Activated CD4-positive, alpha-beta T cell treated with anti-CD3 and anti-CD28 coated beads, Interleukin-2, amount 50 U/mL, for 24 hours (primary cell): ENCODE measurements at places on chromosomes 1 and 21.

- DNase-seq, result no peak
Measured at GRCh38 chr1:175763797-175764196, 20.4 kb upstream of the TNR start.

DNA sequence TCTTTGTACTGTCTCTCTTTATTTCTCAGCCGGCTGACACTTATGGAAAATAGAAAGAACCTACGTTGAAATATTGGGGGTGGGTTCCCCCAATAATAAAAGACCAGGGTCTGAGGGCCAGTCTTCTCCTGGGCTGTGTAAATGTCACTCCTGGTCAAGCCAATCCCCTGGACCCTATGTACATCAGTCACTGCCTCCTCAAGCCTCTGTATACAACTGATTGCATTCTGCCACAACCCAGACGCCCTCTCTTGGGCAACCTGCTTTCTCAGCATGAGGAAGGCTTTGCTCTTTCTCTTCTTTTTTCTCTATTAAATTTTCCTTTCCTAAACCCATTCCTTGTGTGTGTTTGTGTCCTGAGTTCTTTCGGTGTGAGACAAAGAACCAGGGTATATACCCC is 84.1 kb upstream of the SERBP1 start:
- DNase-seq, result no peak

DNA sequence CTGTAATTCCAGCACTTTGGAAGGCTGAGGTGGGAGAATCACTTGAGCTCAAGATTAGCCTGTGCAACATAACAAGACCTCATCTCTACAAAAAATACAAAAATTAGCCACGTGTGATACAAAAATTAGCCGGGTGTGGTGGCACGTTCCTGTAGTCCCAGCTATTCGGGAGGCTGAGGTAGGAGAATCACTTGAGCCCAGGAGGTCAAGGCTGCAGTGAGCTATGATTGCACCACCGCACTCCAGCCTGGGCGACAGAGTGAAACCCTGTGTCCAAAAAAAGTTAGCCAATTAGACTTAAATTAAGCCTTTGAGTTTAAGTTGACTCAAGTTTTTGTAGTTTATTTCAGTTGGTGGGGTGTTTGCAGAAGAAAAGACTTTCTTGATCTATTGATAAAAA is 11.8 kb downstream of the CXADR start:
- no peak for DNase-seq

GRCh38 chr1:9874959-9875635 is 35.0 kb downstream of the CTNNBIP1 start:
- DNase-seq, result peak; percentile 66

GRCh38 chr1:212783976-212784375 is 7.6 kb downstream of the NSL1 start:
- no peak for DNase-seq

GRCh38 chr1:1973716-1974642 is 29.6 kb downstream of the CFAP74 start:
- no peak for DNase-seq

DNA sequence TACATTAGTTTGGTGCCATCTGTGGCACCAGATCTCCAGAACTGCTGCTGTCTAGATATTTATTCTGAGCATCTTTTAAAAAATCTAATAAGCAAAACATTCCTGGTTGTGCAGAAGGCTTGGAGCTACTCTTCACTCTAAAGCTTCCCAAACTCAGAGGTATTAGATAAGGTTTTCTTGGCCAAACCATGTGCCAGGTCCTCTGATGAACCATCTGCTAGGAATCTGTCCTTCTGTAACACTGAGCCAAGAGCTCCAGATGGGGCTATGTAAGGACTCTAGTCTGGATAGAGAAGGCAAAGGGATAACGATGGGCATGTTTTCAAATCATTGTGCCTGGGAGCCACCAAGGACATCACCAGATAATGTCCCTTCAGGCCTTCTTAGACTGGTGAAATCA is 410.6 kb downstream of the NTNG1 start:
- DNase-seq, result no peak

GRCh38 chr1:203170625-203171330 is 4.8 kb downstream of the MYBPH start:
- DNase-seq, result no peak

DNA sequence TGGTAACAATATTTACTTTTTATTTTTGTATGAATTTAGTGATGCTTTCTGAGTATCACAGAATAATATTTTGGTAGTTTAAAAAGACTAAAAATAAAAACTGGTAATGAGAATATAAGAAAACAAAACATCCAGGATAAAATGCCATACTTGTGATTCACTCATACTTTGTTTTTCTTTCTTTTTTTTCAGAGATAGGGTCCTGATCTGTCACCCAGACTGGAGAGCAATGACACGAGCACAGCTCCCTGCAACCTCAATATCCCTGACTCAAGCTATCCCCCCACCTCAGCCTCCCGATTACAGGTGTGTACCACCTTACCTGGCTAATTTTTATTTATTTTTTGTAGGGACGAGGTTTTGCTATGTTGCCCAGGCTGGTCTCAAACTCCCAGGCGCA is 64.2 kb upstream of the ADAM30 start:
- no peak for DNase-seq

DNA sequence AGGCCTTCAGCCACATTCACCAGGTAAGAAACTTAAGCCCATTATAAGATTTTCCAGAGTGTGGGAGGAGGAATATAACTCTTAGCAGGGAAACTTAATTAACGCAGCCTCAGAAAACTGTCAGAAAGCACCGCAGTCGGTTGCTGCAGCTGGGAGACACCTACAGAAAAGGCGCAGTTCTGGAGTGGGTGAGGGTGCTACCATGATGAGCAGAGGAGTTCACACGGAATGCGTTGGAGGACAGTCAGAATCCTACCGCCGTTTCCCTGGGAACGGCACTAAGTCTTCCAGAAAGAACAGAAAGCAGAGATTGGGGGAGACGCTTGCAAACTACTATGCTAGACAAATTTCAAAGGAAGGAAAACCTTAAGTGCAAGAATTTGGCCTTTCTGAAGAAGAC is 6.4 kb downstream of the ACTN2 start:
- DNase-seq, result no peak

DNA sequence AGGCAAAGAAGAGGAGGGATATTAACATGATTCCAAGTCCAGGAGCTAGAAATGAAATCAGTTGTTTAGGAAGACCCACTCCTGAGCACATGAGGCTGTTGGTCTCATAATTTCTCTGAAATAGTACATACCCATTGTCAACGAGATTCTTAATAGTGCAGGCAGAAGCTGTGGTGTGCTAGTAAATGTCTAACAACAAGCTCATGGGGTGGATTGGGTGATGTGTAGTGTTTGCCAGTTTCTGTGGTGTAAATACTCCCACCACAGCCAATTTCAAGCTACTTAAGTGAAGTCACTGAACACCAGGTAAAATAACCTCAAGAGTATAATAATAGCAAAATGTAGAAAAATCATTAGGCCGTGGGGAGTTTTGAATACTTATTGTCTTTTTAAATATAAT is 42.0 kb downstream of the SYF2 start:
- DNase-seq, result no peak
